ENCODE measurements at places on chromosomes 1 and 21. TPM values are rescaled to one million over a fixed set of nuclear protein-coding genes. Genes with fewer than 3 reads are reported as not detected.

The NECTIN4 gene
- 0.21 TPM for total RNA-seq

The LRRC7 gene
- total RNA-seq = not detected

The GJC2 gene
- 0.16 TPM for total RNA-seq

The EPHA2 gene
- 2.5 TPM for total RNA-seq

- no peak for DNase-seq
Observed at GRCh38 chr1:19014765-19015164, 58.3 kb upstream of the IFFO2 start.

DNA sequence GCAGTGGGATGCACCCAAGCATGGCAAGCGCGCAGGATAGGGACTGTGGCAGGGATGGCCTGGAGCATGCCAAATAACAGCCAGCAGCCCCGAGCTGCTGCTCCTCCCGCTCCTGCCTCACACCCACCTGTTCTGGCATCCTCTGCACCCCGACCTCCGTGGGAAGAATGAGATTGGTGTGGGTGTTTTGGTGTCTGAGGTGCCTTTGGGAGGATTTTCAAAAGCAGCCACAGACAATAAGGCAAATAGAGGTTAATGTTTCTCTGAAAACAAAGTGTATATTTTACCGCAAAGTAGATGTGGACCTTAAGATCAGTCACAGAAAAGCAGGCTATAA lies 35.5 kb downstream of the IGFN1 start:
- DNase-seq = no peak

All from SK-MEL-5 (cell line).